Fibroblast of the aortic adventitia (primary cell): ENCODE measurements at places on chromosomes 11 and 22. TPM values are rescaled to one million over a fixed set of nuclear protein-coding genes. Genes with fewer than 3 reads are reported as not detected.
A peak's percentile ranks its signal among the peaks of the same experiment; 100 is the strongest.

DNA sequence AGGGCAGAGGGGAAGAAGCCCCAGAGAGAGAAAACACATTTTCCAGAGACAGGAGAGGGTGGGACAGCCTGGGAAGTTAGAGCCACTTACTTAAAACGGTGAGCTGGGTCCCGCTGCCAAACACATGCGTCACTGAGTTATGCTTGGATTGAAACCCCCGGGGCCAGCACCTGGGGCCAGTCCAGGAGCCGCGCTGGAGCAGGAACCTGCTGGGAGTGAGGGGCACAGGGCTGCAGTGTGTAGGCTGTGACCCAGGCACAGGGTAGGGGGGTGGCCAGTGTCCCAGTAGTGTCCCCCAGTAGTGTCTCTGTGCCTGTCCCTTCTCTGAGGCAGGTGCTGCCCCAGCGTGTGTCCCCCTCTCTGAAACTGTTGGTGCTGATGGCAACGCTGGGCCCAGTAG lies 5.2 kb downstream of the IGLL1 start:
- no peak for DNase-seq

- DNase-seq, result no peak
Observed at GRCh38 chr11:9905501-9905951, 241.6 kb downstream of the SWAP70 start.

DNA sequence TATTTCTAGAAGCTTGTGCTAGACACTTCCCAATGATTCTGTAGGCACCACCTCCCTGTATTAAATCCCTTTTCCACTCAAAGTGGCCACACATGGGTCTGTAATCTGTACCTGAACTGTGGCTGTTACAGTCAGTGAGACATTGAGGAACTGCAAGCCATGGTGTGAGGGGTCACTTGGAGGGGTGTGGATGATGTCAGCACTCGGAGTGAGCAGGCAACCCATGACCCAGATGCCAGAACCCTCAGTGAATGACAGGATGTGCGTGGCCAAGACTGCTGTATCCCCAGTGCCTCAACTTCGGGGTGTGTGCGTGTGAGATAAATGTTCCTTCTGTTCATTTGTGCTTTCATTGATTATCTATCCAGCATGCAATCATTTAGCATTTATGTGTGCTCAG lies 14.7 kb upstream of the SHANK3 start:
- DNase-seq, result no peak

DNA sequence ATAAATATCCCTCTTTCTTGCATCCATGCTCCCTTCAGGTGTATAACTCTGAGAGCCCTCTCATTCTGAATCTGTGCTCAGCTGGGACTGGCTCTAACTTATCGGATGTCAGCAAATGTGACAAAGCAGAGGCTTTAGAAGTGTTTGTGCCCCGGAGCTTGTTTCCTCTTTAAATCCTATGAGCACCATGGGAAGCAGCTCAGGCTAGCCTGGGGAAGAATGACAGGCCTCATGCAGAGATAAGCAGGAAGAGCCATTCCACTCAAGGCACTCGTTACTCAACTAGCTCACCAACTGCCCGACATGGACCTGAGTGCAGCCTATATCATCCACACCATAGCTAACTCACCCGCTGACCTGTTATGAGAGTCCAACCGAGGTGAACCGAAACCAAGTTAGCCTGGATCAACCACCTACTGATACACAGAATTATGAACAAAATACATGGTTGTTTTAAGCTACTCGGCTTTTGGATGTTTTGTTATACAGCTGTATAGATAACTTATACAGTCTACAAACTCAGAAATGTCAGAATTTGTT lies 990.7 kb downstream of the NTM start:
- no peak for DNase-seq

GRCh38 chr11:13140873-13141655 lies 131.9 kb downstream of the RASSF10 start:
- DNase-seq, result no peak

- DNase-seq, result no peak
Observed at GRCh38 chr11:70176940-70177689, 26.0 kb upstream of the FADD start.

DNA sequence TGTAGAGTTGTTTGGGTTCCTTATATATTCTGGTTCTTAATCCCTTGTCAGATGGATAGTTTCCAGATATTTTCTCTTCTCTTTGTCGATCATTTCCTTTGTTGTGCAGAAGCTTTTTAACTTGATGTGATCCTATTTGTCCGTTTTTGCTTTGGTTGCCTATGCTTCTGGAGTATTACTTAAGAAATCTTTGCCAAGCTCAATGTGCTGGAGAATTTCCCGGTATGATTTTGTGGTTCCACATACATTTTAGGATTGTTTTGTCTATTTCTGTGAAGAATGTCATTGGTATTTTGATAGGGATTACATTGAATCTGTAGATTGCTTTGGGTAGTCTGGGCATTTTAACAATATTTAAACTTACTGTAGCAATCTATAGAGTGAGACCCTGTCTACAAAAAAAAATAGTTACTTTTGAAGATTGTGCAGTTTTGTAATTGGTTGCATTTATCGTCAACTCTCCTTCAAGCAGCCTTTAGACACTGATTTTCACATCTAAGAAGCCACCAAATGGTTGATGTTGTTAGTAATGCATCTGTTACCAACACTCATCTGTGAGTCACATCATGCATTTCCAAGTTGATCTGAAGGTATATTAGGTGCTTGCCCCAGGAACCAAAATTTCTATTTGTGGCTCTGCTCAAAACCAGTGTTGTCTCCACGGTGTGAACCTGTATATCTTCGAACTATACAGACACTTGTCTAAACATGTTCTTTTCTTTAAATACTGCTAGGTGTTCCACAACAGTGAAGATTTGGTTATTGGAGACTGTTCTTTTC lies 21.4 kb downstream of the XRCC6 start:
- DNase-seq, result no peak

DNA sequence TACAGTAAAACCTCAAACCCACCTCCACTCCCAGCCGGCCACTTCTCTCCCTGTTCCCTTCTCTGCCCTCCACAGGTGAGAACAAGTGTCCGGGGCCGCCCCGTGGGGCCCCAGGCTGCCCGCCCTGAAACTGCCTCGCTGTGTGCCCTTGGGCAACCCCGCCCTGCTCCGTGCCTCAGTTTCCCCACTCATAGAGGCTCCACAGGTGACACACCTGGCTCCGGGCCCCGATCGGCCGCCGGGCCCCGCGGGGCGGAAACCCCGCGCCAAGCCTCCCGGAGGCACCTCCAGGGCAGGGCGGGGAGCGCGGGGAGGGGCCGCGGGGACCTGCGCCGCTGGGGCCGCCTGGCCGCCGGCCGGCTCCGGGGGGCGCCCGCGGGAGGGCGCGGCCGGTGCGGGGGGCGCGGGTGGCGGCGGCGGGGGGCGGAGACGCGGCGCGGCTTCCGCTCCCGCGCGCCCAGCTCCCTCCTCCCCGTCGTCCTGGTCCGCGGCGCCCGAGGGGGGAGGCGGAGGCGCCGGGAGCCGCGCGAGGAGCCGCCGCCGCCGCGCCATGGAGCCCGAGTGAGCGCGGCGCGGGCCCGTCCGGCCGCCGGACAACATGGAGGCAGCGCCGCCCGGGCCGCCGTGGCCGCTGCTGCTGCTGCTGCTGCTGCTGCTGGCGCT lies at the start of gene LRP5:
TSS of gene LRP5 (plus strand) at position 475 of the 663 bp plus-strand sequence. CDS start at position 599, 124 bp downstream.
- DNase-seq, result no peak

DNA sequence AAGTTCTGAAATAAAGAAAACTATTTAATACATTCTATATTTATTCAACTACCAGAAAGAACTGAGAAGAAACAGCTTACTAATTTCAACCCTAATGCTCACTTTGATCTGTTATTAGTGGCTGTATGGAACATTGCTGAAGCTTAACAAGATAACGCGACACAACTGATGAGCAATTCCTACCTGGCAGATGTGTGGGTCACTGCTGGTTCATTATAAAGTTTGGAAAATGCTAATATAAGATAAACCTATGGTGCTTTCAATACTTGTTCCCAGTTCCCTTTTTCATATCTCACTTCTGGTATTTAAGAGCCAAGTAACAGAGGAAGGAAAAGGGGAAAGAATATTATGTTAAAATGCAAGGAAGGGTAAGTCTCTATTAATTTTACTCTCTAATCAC lies 10.5 kb downstream of the CTSC start:
- no peak for DNase-seq

GRCh38 chr11:86710936-86711335 lies 38.5 kb upstream of the ME3 start:
- no peak for DNase-seq

- no peak for DNase-seq
Observed at GRCh38 chr11:34604145-34604544, 16.7 kb upstream of the EHF start.

GRCh38 chr11:59262177-59262818 lies 49.6 kb upstream of the MPEG1 start:
- no peak for DNase-seq

GRCh38 chr22:22605074-22605404 lies 39.4 kb upstream of the GGTLC2 start:
- no peak for DNase-seq

DNA sequence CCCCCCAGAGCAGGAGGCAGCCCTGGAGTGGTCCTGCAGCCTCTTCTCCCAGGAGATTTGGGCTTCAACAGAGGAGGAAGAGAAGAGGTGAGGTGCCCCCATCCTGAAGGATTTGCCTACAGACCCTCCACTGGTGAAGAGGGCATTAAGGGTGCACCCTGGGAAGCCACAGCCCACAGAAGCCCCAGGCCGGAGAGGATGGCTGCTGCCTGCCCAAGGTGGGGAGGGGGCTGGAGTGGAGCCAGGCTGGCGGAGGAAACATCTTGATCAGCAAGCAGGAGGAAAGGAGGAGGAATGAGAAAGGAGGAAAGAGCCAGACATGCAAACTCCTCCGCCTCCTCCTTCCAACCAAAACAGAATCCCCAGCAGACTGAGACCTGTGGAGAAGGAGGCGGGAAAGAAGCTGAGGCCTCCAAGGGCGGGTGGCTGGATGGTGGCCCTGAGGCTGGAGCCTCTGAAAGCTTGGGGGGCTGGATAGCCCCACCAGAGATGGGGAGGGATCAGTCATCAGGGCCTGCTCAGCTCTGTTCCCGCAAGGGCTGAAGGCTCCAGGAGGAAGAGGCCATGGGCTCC lies 31.3 kb downstream of the ARRB1 start:
- peak; percentile 26 for DNase-seq

GRCh38 chr22:20231514-20232236 lies 36.4 kb downstream of the RTN4R start:
- DNase-seq, result no peak

Gene GPR137
- total RNA-seq, result 14.4 and 20.3 TPM in 2 replicates

Gene CSNK1E
- 31.5 and 94.7 TPM in 2 replicates for total RNA-seq

Gene MRPL40
- 22.6 and 41.8 TPM in 2 replicates for total RNA-seq

Gene KLHL35
- total RNA-seq, result 3.0 and 3.8 TPM in 2 replicates

Gene SERPING1
- 64.9 and 77.0 TPM in 2 replicates for total RNA-seq

Gene ARVCF
- 9.7 and 12.9 TPM in 2 replicates for total RNA-seq

Gene SCGB1D2
- total RNA-seq, result not detected in 2 replicates

Gene VSIG10L2
- not detected in 2 replicates for total RNA-seq

Gene CBLIF
- not detected in 2 replicates for total RNA-seq
